Left lung (tissue), 14 donors: ENCODE measurements at places on chromosomes 2 and 18.

- H3K4me3 ChIP-seq: no peak overlapping the region
- H3K27me3 ChIP-seq: no peaks in the 10 kb centered on the region
- no peak for DNase-seq
- H3K36me3 ChIP-seq: no peaks in the 10 kb centered on the region
- no peak overlapping the region for H3K27ac ChIP-seq
- no peaks in the 10 kb centered on the region for H3K4me1 ChIP-seq
Observed at GRCh38 chr18:24319757-24320156, 77.9 kb downstream of the OSBPL1A start.

- no peaks in the 10 kb centered on the region for H3K4me1 ChIP-seq
- H3K27ac ChIP-seq: no peak overlapping the region
- H3K36me3 ChIP-seq: no peaks in the 10 kb centered on the region
Observed at GRCh38 chr18:22509423-22509822, 91.7 kb upstream of the CTAGE1 start.

DNA sequence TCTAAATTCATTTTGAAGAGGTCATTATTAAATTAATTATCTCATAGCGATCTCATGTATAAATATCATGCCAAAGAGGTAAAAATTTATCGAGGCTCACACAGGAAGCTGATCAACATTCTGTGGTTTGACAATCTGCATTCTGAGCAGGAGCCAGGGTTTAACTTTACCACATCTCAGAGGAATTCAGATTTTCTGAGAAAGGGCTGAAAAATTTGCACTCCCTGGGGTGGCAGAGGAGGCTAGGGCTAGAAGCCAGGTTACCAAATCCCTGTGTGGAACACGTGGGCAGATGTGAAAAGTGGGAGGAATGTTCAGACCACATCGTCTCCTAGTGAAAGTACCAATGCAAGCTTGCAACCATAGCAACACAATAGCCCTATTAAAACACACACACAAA lies 63.5 kb upstream of the CTLA4 start:
- no peaks in the 10 kb centered on the region for H3K27me3 ChIP-seq
- H3K27ac ChIP-seq: no peak overlapping the region
- H3K4me1 ChIP-seq: no peaks in the 10 kb centered on the region
- no peak overlapping the region for H3K4me3 ChIP-seq

- peak; percentile 68 for DNase-seq
- H3K27me3 ChIP-seq: no peaks in the 10 kb centered on the region
Observed at GRCh38 chr2:110983133-110983532, 137.6 kb upstream of the BCL2L11 start.

DNA sequence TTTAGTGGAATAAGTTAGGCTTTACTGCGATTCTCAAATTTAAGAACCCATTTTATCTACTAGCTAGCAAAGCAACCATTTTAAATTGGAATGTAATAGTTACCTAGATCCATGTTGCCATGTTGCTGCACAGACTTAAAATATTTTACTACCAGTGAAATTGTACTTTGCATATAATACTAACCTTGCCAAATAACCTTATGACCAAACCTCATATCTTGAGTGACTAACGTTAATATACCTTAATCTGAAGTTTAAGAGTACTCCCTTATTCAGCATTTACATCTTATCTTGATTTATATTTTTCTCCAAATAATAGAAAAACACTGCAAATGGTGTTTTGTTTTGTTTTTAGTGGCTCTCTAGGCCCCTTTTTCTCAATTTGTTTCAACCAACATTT lies 50.3 kb upstream of the NAB1 start:
- H3K4me1 ChIP-seq: no peaks in the 10 kb centered on the region
- H3K27ac ChIP-seq: no peak overlapping the region
- DNase-seq: no peak
- no peaks in the 10 kb centered on the region for H3K36me3 ChIP-seq
- H3K27me3 ChIP-seq: no peaks in the 10 kb centered on the region

GRCh38 chr18:47471784-47472183 lies 220.3 kb upstream of the SKOR2 start:
- no peak overlapping the region for H3K4me3 ChIP-seq
- no peaks in the 10 kb centered on the region for H3K27me3 ChIP-seq
- H3K4me1 ChIP-seq: no peaks in the 10 kb centered on the region
- H3K36me3 ChIP-seq: no peaks in the 10 kb centered on the region
- no peak overlapping the region for H3K27ac ChIP-seq
- DNase-seq: no peak

DNA sequence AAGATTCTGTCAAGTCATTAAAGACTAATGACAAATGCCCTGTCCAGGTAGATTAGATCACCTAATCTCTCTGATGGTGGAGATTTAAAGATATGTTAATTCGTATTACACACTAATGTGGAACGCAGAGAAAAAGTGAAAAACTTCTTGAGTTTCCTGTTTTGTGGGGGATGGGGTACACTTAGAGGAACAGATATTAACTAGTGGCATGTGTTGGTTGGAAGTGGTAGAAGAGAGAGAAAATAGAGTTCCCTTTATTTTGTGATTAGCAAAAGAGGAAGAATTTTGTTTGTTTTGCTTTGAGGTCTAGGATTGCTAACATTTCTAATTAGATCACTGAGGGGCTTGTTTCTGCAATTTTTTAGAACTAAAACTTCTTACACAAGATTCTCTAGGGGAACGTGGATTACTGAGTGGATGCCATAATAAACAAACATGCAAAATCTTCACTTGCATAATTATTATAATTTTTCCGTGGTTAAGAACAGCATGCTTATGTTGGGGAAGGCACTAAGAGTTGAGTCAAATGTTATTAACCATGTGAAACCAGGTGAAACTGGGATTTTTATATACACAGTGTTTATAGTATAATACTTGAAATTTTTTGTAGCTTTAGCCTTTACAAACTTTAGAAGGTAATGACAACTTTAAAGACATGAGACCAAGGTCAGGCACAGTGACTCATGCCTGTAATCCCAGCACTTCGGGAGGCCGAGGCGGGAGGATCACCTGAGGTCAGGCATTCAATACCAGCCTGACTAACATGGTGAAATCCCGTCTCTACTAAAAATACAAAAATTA lies 97.4 kb upstream of the STK17B start:
- H3K27ac ChIP-seq: no peak overlapping the region
- H3K36me3 ChIP-seq: no peaks in the 10 kb centered on the region

- no peak overlapping the region for H3K27ac ChIP-seq
- no peak overlapping the region for H3K4me3 ChIP-seq
- H3K36me3 ChIP-seq: no peaks in the 10 kb centered on the region
- no peaks in the 10 kb centered on the region for H3K27me3 ChIP-seq
- H3K4me1 ChIP-seq: peaks cover 21% of the 10 kb centered on the region
Observed at GRCh38 chr2:25250331-25251070, 82.1 kb upstream of the POMC start.

DNA sequence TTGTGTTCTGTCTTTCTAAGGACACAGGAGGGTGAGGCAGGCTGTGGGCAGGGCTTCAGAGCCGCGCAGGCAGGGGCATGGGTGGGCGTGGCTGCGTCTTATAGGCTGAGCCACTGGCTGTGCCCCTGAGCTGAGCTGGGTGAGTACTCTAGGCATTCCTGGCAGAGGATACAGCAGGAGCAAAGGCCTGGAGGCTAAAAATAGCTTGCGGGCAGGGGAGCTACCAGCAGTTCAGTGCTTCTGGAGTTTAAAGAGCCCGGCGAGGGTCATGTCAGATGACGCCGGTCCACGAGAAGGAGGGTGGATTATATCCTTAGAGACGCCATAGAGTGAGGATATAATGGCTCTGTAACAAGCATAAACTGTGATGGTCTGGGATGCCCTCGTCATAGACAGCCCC lies 31.5 kb upstream of the PDIA6 start:
- no peak overlapping the region for H3K4me3 ChIP-seq
- H3K36me3 ChIP-seq: no peaks in the 10 kb centered on the region
- no peaks in the 10 kb centered on the region for H3K27me3 ChIP-seq

GRCh38 chr2:240250150-240250984 lies 109.9 kb upstream of the OTOS start:
- no peaks in the 10 kb centered on the region for H3K36me3 ChIP-seq
- no peak for DNase-seq
- no peak overlapping the region for H3K4me3 ChIP-seq
- peaks cover 17% of the 10 kb centered on the region for H3K4me1 ChIP-seq
- peak overlapping the region; percentile 78 for H3K27ac ChIP-seq
- no peaks in the 10 kb centered on the region for H3K27me3 ChIP-seq

DNA sequence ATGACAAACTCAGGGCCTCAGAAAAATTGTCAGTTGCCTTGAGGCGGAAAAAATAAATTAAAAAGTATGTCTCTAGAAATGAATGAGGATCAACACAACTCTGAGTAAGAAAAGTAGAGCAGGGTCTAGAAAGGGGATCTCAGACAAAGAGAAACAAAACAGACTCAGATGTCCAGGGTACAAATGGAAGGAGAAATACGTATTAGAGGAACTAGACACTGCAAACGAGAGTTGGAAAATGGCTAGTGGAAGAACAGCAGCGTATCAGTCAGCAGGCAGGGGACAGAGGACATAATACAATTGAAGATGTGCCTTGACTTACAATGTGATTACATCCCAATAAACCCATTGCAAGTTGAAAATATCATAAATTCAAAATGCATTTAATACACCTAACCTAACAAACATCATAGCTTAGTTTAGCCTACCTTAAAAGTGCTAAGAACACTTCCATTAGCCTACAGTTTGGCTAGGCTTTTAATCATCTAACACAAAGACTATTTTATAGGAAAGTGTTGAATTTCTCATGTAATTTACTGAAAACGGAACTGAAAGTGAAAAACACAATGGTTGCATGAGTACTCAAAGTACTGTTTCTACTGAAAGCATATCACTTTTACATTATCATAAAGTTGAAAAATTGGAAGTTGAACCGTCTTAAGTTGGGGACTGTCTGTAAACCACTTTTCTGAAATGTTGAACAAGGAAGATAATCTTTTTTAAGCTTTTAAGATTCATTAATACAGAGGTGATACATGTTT lies 182.8 kb downstream of the NBAS start:
- no peak for DNase-seq
- no peak overlapping the region for H3K27ac ChIP-seq
- no peak overlapping the region for H3K4me3 ChIP-seq
- peaks cover 42% of the 10 kb centered on the region for H3K36me3 ChIP-seq
- H3K4me1 ChIP-seq: no peaks in the 10 kb centered on the region
- no peaks in the 10 kb centered on the region for H3K27me3 ChIP-seq

DNA sequence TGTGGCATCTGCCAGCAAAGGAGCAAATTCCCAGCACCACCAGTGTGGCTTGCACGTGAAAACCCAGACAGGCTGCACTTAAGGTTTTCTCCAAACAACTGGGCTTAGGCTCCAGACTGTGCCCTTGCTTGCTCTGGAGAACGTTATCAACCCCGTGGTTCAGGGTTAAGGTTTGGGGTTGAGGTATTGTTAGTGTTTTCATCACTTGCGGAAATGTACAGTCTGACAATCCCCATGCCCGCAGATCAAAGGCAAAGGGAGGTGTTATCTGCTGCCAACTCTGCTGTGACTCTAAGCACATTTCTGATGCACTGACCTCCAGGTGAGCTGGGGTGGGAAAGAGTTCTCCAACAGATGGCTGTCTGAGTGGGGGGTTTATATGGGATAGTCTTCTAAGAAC lies 253.5 kb upstream of the NT5C1B start:
- no peaks in the 10 kb centered on the region for H3K36me3 ChIP-seq
- no peaks in the 10 kb centered on the region for H3K4me1 ChIP-seq
- H3K4me3 ChIP-seq: no peak overlapping the region

GRCh38 chr2:197997083-197997541 lies 192.7 kb downstream of the PLCL1 start:
- no peaks in the 10 kb centered on the region for H3K27me3 ChIP-seq
- no peak for DNase-seq
- no peak overlapping the region for H3K27ac ChIP-seq
- H3K4me1 ChIP-seq: no peaks in the 10 kb centered on the region

DNA sequence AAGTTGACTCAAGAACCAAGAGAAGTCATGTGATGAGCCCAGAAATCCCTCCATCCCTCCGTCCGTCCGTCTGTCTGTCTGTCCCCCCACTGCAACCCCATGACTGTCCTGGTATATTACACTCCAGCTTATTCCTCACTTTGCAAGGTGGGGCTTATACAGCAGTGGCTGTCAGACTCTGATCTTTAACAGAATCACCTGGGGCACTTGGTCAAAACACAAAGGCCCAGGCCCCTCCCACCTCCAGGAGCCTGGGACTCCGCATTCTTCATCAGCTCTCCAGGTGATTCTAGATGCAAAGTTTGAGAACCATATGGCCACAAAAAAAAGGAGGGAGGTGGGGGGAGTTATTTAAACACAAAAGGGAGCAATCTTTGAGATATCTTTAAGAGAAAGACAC lies 61.4 kb downstream of the MYO5B start:
- H3K36me3 ChIP-seq: no peaks in the 10 kb centered on the region
- peaks cover 5% of the 10 kb centered on the region for H3K4me1 ChIP-seq
- no peak overlapping the region for H3K4me3 ChIP-seq
- no peaks in the 10 kb centered on the region for H3K27me3 ChIP-seq

DNA sequence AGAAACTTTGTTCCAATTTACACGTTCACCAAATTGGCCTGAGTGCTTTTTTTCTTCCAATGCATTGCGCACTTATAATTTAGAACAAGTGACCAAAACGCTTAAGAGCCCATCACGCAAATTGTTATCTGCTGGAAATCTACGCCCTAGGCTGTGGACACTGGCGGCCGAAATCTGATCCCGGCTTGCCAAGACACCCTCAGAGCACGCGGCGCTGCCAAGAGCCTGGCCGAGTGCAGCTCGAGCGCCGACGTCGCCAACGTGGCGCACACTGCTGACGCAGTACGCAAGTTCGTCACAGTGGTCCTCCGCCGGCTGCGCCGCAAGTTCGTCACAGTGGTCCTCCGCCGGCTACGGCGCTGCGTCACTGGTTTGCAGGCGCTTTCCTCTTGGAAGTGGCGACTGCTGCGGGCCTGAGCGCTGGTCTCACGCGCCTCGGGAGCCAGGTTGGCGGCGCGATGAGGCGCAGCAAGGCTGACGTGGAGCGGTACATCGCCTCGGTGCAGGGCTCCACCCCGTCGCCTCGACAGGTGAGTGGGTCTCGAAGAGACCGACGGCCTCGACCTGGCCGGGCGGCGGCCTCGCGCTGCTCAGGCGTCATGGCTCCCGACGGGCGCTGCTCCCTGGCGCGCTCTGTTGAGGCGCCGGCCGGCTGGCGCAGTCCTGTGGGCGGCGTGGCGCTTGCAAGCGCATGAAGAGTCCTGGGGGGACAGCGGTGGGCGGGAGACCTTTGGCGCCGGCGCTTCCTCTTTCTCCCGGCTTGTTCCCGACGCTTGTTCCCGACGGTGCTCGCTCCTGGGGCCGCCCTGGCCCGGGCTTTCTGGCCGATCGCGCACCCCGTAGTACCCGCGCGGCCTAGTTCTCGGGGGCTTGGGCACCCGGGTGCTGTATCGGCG lies at the start of gene RANBP2:
Gene RANBP2 (plus strand): TSS at position 334 of the 896 bp plus-strand sequence. CDS start 125 bp downstream, at position 459.
- peak within 1 kb of the TSS; percentile 71 for H3K4me3 ChIP-seq
- peak; percentile 96 for DNase-seq
- peak within 1 kb of the TSS; percentile 95 for H3K27ac ChIP-seq
- H3K4me1 ChIP-seq: peaks cover 4% of the 10 kb centered on the region
- no peaks in the 10 kb centered on the region for H3K36me3 ChIP-seq
- no peaks in the 10 kb centered on the region for H3K27me3 ChIP-seq
